Activated CD4-positive, alpha-beta T cell treated with anti-CD3 and anti-CD28 coated beads for 36 hours (primary cell): ENCODE measurements at places on chromosomes 1 and 21.

DNA sequence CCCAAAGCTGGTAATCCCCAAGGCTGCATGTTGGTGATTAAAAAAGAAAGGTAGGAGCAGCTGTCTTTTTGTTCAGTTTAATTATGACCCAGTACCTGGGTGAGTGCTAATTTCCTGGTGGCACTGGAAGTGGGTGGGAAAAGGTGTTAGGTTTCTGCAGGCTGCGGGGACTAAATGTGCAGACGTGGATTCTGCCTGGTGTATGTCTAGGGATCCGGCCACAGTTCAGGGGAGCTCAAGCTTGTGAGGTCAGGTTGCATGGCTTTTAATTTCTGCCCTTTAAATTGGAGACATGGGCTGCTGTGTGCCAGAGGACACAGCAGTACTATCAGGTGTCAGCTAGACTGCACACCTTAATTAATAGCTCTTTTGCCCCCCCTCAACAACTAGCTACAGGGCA, 20.3 kb upstream of the TBX19 start:
- no peak for DNase-seq

- DNase-seq = no peak
Measured at GRCh38 chr1:7916501-7916830, 24.2 kb downstream of the TNFRSF9 start.

DNA sequence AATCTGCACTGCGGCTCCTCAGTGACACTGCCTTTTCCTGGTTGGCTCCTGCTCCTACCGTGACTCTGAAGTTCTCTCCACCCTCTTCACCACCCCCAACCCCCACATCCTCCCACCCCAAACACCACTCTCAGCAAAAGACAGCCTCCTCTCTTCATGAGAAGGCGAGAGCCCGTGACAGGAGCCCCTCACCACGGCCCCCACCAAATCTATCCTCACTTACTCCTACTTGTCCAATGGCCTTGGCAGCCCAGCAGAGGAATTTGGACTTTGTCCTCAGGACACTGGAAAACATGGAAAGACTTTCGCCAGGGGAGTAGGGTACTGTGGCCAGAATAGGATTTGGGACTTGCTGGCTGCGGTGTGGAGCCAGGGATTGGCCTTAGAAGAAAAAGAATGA, 6.9 kb downstream of the TMEM125 start:
- DNase-seq = no peak

GRCh38 chr1:233614173-233614742, 352 bp downstream of the KCNK1 start:
- DNase-seq = peak; percentile 28

DNA sequence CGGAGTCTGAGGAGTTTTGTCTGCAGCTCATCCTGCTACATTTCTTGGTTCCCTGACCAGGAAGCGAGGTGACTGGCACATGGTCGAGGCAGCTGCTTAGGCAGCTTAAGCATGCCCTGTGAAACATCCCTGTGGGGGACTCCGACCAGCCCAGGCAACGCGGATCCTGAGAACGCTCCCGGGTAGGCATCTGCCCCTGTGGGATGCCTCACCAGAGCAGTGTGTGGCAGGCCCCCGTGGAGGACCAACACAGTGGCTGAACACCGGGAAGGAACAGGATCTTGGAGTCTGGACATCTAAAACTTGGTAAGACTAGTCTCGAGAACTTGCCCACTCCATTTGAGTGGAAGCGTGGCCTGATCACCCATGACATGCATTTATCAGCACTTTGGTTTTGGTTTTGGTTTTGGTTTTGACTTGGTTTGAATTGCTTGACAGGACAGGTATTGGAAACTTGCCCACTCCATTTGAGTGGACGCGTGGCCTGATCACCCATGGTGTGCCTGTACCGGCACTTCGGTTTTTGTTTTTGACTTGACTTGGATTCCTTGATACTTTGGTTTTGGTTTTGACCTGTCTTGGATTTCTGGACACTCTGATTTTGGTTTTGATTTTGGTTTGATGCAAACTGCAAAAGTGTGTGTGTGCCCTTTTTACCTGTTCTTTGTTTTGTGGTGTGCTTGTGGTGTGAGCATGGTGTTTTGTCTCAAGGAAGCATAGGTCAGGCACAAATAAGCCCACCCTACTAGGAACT, 12.2 kb upstream of the NEK2 start:
- no peak for DNase-seq

- peak; percentile 73 for DNase-seq
Measured at GRCh38 chr21:37073417-37074196, 553 bp downstream of the TTC3 start.

DNA sequence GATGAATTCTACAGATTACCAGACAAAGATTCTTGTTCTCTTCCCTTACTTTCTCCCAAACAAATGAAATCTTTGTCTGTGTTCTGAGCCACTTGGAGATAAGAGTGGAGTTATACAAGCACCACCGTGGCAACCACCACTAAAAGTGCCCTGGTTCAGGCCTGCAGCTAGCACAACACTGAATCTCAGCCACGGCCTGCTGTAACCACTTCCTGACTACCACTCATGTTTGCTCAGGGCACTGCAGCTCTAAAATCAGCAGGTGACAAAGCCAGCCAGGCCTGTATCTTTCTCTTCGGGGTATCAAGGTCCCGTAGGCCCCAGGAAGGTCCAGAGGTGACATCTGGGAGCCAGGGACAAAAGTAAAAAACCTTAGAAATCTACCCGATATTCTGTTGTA, 3.2 kb upstream of the OR2T6 start:
- no peak for DNase-seq

- no peak for DNase-seq
Measured at GRCh38 chr21:37626320-37626719, 259.7 kb downstream of the DYRK1A start.

GRCh38 chr1:182145441-182145840, 83.9 kb upstream of the ZNF648 start:
- DNase-seq = no peak

DNA sequence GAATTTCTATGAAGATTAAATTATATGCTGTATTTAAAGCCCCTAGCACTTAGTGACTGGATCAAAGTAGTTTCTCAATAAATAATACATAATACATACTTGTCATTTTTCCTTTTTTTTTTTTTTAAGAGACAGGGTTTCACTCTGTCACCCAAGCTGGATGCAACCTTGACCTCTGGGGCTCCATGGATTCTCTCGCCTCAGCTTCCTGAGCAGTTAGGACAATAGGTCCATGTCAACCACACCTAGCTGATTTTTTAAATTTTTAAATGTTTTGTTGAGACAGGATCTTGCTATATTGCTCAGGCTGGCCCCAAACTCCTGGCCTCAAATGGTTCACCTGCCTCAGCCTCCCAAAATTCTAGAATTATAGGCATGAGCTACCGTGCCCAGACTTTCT, 5.9 kb downstream of the ACADM start:
- no peak for DNase-seq

DNA sequence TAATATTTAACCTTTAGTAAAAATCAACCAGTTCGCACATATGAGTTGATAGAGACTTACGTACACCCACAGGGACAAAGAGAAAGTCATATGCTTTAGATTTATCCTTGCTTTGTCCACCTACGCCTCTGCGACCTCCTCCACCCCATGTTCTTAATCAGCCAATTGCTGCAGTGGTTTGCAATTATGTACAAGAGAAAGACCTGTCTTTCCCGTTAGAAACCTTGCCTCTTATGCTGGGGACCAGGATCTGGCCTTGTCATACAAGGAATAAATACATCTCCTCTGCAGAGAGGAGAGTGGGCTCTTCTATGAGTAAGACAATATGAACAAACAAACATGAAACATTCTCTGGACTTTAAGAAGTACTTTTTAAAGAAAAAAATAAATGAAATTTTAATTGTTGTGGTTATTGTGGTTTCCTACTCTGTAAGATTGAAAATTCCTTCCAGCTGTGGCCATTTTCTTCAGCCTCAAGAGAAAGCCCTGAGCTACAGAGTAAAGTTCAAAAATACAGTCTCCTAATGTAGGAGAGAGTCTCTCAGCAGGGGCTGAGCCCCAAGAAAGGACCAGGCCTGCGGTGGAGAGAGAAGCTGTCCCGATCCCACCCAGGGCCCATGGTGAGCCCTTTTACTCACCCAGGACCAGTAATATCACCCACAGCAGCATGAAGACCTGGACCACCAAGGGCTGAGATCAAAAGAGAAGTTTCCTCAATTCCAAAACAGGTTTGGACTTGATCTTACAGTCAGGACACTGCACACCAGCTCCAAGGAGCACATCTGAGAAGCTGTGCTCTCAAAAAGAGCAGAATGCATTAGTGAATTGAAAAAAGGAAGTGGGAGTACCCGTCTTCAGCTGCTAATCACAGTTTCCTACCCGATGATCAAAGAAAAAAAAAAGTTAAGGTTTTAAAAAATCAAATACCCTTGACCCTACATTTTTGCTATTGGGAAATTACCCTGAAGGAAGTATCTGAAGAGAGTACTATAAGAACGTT, at the start of gene FCRL5:
FCRL5 (minus strand) TSS at position 822 of the 1,000 bp plus-strand sequence; CDS start at position 669, 153 bp downstream.
- DNase-seq = no peak

DNA sequence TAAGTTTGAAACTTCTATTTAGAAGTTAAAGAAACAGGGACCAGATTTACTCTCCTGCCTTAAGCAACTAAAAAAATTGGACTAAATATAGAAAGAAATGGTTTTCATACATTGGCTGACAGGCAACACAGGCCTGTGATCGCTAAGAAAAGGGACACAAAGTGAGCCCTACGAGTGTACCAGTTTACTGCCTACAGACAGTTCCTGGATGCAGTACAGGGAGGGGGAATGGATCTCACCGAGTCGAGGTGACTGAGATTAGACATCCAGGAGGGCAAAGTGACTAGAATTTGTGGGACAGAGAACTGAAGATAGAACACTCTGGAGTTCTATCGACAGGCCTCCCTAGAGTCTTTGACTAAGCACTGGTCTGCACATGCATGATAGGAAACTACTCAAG, 16.0 kb downstream of the PHC2 start:
- DNase-seq = no peak
